Retina (tissue), 1 donor: ENCODE measurements at places on chromosomes 2 and 18.

DNA sequence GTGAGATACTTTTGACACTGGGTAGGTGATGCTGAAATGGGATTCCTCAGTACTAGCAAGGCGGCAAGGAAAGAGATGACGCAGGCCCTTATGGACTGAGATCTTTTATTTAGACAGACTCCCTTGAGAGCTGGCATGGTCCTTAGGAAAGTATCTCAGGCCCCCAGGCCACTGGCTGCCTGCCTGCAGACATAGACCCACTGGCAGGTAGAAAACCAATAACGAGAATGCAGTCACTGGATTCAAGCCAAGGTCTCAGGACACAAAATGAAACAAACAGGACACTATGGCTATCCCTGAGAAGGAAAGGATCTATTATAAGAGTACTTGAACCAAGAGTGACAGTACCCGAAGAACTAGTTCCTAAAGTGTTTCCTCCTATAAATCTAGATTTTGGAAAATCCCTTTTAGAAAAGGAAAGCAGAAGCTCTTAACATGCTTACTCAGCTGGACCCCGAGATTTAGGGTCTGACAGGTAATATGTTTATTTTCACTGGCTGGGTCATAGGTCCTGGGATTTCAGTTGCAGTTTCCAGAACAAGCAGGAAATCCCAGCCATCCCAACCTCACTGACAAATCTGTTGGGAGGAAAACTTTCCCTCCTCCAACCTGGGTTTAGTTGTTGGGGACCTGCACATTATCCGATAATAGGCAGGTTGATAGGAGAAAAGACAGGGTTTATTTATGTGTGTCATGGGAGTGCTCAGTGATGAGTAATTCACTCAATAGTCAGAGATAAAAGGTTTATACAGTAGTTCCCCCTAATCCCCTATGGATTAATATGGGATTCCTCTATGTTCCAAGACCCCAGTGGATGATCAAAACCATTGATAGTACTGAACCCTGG is 44.5 kb downstream of the COMMD1 start:
- DNase-seq, result no peak

DNA sequence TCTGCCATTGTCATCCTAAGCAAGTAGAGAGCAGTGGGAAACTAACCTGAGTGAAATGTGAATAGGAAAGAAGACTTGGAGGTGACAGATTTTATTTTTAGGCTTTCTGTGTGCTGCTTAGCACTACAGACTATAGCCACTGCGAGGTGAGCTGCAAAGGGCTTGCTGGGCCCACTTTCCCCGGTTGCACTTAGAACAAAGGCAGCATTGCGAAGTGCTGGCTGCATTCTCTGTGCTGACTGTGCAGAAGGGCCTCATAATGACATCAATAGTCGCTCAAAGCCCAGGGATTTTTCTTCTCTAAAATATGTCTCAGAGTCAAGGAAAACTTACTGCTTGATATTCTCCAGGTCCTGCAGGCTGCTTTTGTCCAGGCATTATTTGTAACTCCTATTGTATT is 592.1 kb downstream of the TDRD15 start:
- peak; percentile 58 for DNase-seq

- DNase-seq, result no peak
These were observed 18.2 kb downstream of the RPL37A start for GRCh38 chr2:216516730-216517350.

GRCh38 chr2:131103165-131103564 is 2.0 kb upstream of the PLEKHB2 start:
- DNase-seq, result no peak

- peak; percentile 45 for DNase-seq
These were observed 7.7 kb downstream of the EVX2 start for GRCh38 chr2:176076063-176076462.

GRCh38 chr2:12320991-12321641 is 395.6 kb upstream of the TRIB2 start:
- DNase-seq, result no peak

- no peak for DNase-seq
These were observed 34.8 kb downstream of the POLR1A start for GRCh38 chr2:86070868-86071267.

DNA sequence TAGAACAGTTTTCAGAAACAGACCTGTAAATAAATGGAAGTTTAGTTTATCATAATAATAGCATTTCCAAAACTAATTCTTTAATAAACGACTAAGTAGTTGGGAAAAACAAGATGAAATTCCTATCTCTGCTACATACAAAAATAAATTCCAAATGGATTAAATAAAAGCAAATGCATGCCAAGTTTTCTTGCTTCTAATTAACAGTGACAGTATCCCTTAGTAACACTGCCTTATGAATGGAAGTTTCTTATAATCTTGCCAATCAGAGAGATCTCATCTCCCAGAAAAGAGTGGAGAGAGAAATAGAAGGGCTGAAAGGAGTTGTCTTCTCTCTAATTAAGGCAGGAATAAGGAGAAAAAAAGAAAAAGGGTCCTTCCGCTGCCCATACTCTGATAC is 133.9 kb downstream of the GFPT1 start:
- DNase-seq, result no peak

- DNase-seq, result no peak
These were observed 11.1 kb downstream of the SLC8A1 start for GRCh38 chr2:40440835-40441234.

- peak; percentile 72 for DNase-seq
These were observed 380.4 kb downstream of the TNS1 start for GRCh38 chr2:217622205-217623060.

GRCh38 chr2:45857275-45857609 is 205.8 kb downstream of the PRKCE start:
- no peak for DNase-seq
